ENCODE measurements at places on chromosomes 12 and 14.
A peak's percentile ranks its signal among the peaks of the same experiment; 100 is the strongest.

DNA sequence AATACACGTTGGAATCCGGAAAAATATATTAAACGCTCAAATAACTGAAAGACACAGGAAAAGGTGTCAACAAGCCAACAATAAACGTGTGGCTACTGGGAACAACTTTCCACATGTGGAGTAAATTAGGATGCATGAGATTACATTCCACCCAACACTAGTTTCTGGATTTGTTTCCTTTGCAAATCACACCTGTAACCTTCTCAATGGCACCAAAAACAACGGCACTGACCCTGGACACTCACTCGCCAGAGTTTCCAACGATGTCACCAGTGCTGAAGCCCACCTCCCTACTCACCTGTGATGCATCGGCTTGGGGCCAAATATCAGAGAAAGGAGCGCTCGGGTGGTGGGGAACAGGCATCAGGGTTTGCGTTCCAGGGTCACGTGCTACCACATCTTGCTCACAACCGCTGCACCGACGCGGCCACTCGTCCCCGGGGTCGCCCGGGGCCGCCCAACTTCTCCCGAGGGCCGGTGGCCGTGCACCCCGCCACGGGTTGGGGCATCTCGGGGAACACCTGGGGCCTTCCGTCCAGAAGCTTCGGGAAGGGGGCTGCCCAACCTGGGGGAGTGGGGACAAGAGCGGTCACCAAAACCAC lies 629 bp downstream of the PRDM4 start:
- DNase-seq = no peak

- DNase-seq = no peak
Observed at GRCh38 chr12:34402228-34402898, 380.1 kb downstream of the ALG10 start.

DNA sequence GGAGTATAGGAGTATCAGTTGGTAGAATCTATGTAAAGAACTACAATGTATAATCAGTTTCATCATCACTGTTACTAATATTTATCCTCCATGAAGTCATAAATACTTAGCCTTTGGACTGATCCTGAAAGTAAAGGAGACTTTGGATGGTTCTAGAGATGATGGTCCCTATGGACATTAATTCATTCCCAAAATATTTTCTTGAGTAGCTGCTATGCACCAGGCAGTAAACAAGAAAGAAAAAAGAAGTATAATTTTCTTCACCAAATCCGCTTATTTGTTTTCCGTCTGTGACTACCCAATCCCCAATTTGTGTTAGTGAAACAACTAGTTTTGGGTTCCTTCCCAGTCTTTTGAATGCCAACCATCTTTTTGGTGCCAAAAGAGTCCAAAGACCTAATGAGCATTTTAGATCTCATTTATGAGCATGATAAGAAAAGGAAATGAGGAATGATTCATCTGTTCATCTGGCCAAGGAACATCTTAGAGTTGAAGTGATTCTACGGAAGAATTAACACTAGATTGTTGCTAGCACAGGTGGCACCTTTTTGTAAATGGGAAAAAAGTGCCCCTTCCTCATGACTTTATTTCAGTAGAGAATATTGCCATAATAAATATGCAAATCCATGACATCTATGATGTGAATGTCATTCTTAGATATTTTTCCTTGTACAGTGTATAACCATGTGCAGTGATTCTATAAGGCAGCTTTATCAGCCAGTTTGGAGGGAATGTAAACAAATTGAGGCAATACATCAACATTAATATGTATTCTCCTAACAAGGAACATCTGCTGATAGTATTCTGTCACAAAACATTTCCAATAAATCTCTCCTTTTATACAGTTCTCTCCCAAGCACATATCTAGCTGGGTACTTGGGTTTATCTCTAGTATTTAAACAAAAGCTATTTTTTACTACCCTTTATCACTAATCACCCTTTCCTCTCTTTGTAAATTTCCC lies 85.1 kb upstream of the CCDC91 start:
- DNase-seq = peak; percentile 24

DNA sequence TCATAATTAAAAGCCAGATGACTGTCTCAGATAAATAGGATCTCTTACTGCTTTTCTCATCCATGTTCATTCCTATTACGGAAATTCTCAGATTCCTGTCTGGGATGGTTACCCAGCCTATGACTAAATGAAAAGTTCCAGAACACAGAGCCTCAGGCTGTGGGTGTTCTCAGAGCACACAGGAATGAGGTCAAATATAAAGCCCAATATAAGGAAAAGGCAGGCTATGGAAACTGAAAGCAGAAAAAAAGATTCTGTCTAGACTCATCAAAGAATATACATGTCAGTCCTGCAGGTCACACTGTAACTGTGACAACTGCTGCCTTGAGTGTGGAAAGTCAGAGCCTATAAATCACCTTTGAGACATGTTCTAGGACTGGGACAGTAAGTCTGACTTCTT lies 64.3 kb downstream of the DCAF5 start:
- DNase-seq = peak; percentile 47

- no peak for DNase-seq
Observed at GRCh38 chr12:96773031-96773430, 134.0 kb upstream of the NEDD1 start.

Data from fibroblast of gingiva (primary cell).